Urinary bladder (tissue), 4 donors: ENCODE measurements at places on chromosomes 6 and 20. TPM values are rescaled to one million over a fixed set of nuclear protein-coding genes. Genes with fewer than 3 reads are reported as not detected.

Gene MDFI
- 32.6 TPM for total RNA-seq

Gene EGFL8
- total RNA-seq = 17.6 TPM

Gene TREML2
- 0.11 TPM for total RNA-seq

Gene MUC21
- not detected for total RNA-seq

Gene CLIC1
- 200 TPM for total RNA-seq

Gene KHDC1
- 2.6 TPM for total RNA-seq

Gene OSER1
- 32.7 TPM for total RNA-seq
